Endothelial cell of coronary artery (primary cell): ENCODE measurements at places on chromosomes 12 and 14. TPM values are rescaled to one million over a fixed set of nuclear protein-coding genes. Genes with fewer than 3 reads are reported as not detected.

Gene ENDOU
- 0.09 TPM in 1 of 2 replicates, not detected in the other for total RNA-seq

Gene ESR2
- total RNA-seq, result 0.18 and 0.47 TPM in 2 replicates

Gene RNF212B
- not detected in 2 replicates for total RNA-seq

Gene ZNF385A
- total RNA-seq, result 0.45 and 1.1 TPM in 2 replicates

Gene CHGA
- not detected in 2 replicates for total RNA-seq

Gene CCDC197
- not detected in 2 replicates for total RNA-seq

Gene NUAK1
- total RNA-seq, result 25.7 and 41.7 TPM in 2 replicates

Gene MSRB3
- 27.6 and 52.5 TPM in 2 replicates for total RNA-seq

Gene IGF1
- total RNA-seq, result 0.09 and 0.28 TPM in 2 replicates

Gene PROX2
- not detected in 2 replicates for total RNA-seq

Gene PTCSC3
- not detected in 2 replicates for total RNA-seq

Gene TCTN1
- 8.0 and 13.0 TPM in 2 replicates for total RNA-seq

Gene CHFR
- total RNA-seq, result 34.7 and 48.0 TPM in 2 replicates

Gene CRIP2
- 200 and 227 TPM in 2 replicates for total RNA-seq

Gene CLEC4A
- 0.09 TPM in 1 of 2 replicates, not detected in the other for total RNA-seq

Gene MYH6
- total RNA-seq, result not detected in 2 replicates
